Epithelial cell of proximal tubule (primary cell): ENCODE measurements at places on chromosomes 1 and 21.

- no peak for DNase-seq
These were observed 158.2 kb downstream of the BARHL2 start for GRCh38 chr1:90558754-90559378.

GRCh38 chr1:227816750-227817446, 1.4 kb downstream of the PRSS38 start:
- DNase-seq: no peak

DNA sequence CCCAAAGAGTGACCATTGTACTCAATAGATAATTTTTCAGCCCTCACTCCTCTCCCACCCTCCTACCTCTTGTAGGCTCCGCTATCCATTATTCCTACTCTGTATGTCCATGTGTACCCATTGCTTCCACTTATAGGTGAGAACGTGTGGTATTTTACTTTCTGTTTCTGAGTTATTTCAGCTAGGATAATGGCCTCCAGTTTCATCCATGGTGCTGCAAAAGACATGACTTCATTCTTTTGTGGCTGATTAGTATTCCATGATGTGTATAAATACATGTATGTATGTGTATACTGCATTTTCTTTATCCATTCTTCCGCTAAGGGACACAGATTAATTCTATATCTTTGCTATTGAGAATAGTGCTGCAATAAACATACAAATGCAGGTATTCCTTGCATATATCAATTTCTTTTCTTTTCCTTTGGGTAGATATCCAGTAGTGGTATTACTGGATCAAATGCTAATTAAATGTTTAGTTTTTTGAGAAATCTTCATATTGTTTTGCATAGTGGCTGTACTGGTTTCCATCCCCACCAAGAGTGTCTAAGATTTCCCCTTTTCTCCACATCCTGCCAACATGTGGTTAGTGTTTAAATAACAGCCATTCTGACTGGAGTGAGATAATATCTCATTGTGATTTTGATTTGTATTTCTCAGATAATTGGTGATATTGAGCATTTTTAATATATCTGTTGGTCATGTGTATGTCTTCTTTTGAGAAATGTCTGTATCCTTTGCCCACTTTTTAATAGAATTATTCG, 4.9 kb downstream of the LY9 start:
- no peak for DNase-seq

DNA sequence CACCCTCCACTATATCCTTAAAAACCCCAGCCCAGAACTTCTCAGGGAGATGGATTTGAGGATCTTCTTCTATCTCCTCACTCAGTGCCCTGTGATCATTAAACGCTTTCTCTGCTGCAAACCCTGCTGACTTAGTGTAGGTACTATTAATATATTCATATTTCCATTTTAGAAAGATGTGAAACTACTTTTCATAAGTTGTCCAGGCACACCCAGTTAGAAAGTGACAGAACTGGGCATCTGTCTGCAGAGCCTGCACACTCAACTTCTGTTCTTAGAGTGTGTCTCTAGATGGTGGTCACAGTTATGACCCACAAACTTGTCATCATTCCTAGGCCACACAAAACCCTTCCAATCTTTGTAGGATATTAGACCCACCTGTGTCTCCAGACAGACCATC, 55.0 kb downstream of the FCRL5 start:
- no peak for DNase-seq

DNA sequence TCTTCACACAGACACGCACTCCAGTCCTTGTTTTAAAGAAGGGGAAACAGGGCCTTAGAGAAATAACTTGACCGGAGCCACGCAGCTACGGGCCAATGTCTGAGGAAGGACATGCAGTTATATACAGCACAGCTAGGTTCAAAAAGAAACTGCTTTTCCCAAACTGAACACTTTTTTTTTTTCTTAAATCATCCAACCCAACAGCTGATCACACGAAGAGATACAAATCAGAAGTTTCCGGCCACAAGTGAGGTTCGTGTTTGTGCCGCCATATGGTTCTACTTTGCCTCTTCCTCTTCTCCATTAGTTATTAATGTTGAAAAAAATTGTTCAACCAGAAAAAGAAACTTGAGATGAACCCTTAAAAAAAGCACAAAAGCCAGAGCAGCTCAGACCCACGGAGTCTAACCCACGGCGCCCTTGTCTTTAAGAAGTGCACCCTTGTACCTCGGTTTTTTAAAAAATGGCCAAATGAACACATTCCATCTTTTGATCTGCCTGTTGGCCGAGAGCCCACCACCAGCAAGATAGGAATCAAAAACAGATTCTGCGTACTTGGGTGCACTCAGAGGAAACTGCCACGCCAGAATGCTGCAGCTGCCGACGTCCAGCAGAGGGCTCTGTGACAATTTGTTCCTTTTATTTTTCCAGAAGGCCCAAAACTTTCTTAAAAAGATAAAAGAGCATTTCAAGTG, 78.9 kb downstream of the SLC66A1 start:
- no peak for DNase-seq
